Activated T-helper 17 cell treated with anti-CD3 and anti-CD28 coated beads, Interleukin-2, amount 50 U/mL, for 72 hours (primary cell): ENCODE measurements at places on chromosomes 5 and 9.

DNA sequence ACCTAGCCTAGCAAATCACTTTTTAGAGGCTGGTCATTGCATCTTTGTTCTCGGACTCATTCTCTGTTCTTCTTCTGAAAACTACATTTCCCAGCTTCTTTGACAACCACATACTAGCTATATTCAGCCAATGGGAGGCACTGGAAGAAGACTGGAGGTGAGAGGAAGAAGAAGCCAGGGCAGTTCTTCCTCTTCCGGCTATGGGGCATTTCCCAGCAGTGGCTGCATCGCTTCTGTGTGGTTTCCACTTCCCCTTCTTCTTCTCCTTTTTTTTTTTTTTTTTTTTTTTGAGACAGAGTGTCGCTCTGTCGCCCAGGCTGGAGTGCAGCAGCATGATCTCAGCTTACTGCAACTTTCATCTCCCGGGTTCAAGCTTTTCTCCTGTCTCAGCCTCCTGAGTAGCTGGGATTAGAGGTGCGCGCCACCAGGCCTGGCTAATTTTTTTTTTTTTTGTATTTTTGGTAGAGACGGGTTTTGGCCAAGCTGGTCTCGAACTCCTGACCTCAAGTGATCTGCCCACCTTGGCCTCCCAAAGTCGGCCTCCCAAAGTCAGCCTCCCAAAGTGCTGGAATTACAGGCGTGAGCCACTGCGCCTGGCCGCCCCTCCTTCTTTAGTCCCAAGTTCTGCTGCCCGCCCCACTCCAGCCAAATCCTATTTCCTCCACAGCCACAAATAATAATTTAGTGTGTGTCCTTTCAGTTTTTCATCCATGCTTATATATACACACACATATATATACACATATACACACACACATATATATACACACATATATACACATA lies 6.9 kb upstream of the UBAP1 start:
- peaks cover 5% of the 10 kb centered on the region for H3K4me1 ChIP-seq
- H3K36me3 ChIP-seq, result no peaks in the 10 kb centered on the region
- H3K27ac ChIP-seq, result peak overlapping the region; percentile 44
- H3K27me3 ChIP-seq, result no peaks in the 10 kb centered on the region

- no peak for ATAC-seq
- no peak overlapping the region for H3K27ac ChIP-seq
- no peaks in the 10 kb centered on the region for H3K4me1 ChIP-seq
- no peaks in the 10 kb centered on the region for H3K27me3 ChIP-seq
- H3K36me3 ChIP-seq, result no peaks in the 10 kb centered on the region
- no peak overlapping the region for H3K4me3 ChIP-seq
Observed at GRCh38 chr9:2662496-2662895, 40.9 kb downstream of the VLDLR start.

DNA sequence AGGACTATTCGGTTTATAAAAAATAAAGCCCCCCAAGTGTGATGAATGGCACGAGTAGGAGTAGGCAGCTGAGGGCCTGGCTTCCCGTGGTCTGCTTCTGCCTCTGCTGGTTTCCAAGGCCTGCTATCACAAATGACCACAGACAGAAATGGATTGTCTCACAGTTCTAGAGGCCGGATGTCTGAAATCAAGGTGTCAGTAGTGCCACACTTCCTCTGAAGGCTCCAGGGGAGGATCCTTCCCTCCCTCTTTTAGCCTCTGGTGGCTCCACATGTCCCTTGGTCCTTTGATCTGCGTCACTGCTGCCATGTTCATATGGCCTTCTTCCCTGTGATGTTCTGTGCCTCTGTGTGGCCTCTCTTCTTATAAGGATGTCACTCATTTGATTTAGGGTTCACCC lies 15.1 kb downstream of the PRKACG start:
- no peaks in the 10 kb centered on the region for H3K4me1 ChIP-seq
- no peak overlapping the region for H3K4me3 ChIP-seq
- H3K36me3 ChIP-seq, result no peaks in the 10 kb centered on the region
- peaks cover 4% of the 10 kb centered on the region for H3K27me3 ChIP-seq
- ATAC-seq, result no peak

- peak overlapping the region; percentile 76 for H3K4me3 ChIP-seq
- H3K36me3 ChIP-seq, result peaks cover 16% of the 10 kb centered on the region
- no peak for ATAC-seq
- peak overlapping the region; percentile 47 for H3K27ac ChIP-seq
Observed at GRCh38 chr5:177448244-177448950, 1.8 kb downstream of the PRR7 start.

- no peak overlapping the region for H3K4me3 ChIP-seq
- no peak overlapping the region for H3K27ac ChIP-seq
- no peaks in the 10 kb centered on the region for H3K36me3 ChIP-seq
- peaks cover 13% of the 10 kb centered on the region for H3K27me3 ChIP-seq
- no peak for ATAC-seq
- no peaks in the 10 kb centered on the region for H3K4me1 ChIP-seq
Observed at GRCh38 chr5:135950611-135951010, 4.2 kb downstream of the LECT2 start.
